T-helper 9 cell (primary cell): ENCODE measurements at places on chromosomes 4 and X.

GRCh38 chr4:2301806-2302205 is 39.9 kb upstream of the MXD4 start:
- no peak for DNase-seq

GRCh38 chr4:121707344-121707743 is 10.6 kb upstream of the ANXA5 start:
- DNase-seq = no peak

DNA sequence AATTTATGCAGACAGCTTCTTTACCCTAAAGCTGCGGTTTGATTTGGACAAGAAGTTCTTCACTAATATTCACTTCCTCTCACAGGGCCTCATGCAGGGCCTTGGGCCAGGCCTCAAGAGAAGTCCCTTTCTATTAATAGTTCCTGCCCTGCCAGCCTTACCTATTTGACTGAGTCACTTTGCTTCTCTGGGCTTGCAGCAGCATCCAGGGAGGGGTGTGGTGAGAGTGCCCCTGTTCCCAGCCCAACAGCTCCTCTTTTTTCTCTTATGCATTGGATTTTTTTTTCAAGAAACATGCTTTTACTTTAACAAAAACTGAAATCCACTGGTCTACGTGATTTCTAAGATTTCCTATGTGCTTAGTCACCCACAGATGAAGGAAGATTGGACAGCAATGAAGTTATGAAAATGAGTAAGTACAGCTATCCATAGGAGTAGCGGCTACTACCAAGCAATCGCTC is 26.7 kb downstream of the FAM156B start:
- DNase-seq = no peak

GRCh38 chr4:52694936-52695335 is 35.8 kb upstream of the USP46 start:
- no peak for DNase-seq

DNA sequence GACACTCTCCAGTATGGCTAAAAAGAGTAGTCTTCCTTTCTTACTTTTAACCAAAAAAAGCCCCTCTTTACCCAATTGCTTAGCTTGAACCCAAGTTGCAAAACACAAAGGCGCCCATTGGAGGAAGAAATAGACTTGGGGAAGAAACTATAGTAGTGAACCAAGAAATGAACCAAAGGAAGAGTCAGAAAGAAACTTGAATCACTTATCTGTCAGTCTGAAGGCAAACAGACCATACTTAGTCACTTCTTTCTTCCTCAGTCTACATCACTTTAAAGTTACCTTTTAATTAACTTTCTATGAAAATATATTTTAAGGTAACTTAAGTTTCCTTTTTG is 161.4 kb upstream of the GIMD1 start:
- DNase-seq = no peak
